Hindlimb muscle (tissue), 1 donor: ENCODE measurements at places on chromosomes 12 and 14. TPM values are rescaled to one million over a fixed set of nuclear protein-coding genes. Genes with fewer than 3 reads are reported as not detected.

Gene SERPINA5
- not detected for polyA plus RNA-seq

DNA sequence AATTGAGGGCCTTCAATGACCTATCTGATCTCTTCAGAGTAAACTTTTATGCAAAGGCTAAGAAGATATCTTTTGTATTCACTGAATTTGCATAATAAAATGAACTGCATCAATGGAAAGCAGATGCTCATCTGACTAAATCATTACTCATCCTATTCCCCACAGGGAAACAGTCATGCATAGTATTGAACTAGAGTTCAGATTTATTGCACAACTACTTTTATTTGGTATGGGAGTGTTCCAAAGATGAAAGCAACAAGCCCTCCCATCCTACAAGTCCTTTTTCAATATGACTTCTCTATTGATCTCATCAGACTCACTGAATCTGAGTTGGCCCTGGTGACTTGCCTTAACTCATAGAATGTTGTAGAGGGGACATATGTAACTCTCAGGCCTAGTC is 159.8 kb downstream of the KITLG start:
- DNase-seq, result peak; percentile 49

GRCh38 chr12:13000616-13000924 is 505 bp upstream of the HEBP1 start:
- no peak for DNase-seq

GRCh38 chr12:26278666-26279065 is 83.3 kb downstream of the SSPN start:
- no peak for DNase-seq

Gene LMNTD1
- polyA plus RNA-seq, result not detected

- no peak for DNase-seq
These were observed 81.2 kb downstream of the VCPKMT start for GRCh38 chr14:50035214-50035613.

- DNase-seq, result no peak
These were observed 24.4 kb upstream of the CCDC175 start for GRCh38 chr14:59601056-59601455.

Gene AMDHD1
- 0.10 TPM for polyA plus RNA-seq

GRCh38 chr12:47986832-47987231 is 17.4 kb downstream of the COL2A1 start:
- DNase-seq, result no peak

Gene CEP290
- polyA plus RNA-seq, result 11.5 TPM

GRCh38 chr12:44917141-44917540 is 41.0 kb upstream of the NELL2 start:
- DNase-seq, result no peak

DNA sequence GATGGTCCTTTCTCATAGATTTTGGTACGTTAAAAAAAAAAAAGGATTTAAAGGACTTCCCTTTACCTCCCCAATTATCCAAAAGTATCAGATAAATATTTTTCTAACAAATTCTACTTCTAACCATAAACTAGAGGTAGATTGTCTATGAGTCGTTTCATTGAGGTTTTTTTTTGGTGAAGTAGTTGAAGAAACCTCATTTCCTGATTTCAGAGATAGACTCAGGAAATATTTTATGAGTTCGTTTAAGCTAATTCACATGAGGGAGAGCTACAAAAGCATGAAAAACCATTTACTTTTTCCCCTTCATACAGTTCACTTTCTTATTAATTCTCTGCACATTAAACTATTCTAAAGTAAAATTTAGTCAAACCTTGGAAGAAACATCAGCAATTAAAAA is 112.5 kb downstream of the RALGAPA1 start:
- DNase-seq, result no peak

GRCh38 chr12:7190268-7191055 is 976 bp downstream of the PEX5 start:
- DNase-seq, result no peak

DNA sequence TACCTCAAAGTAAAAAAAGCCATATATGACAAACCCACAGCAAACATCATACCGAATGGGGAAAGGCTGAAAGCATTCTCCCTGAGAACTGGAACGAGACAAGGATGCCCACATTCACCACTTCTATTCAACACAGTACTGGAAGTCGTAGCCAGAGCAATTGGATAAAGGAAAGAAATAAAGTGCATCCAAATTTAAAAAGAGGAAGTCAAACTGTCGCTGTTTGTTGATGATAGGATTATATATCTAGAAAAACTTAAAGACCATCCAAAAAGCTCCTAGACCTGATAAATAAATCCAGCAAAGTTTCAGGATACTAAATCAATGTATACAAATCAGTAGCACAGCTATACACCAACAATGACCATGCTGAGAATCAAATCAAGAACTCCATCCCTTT is 5.2 kb downstream of the NDUFA12 start:
- no peak for DNase-seq

DNA sequence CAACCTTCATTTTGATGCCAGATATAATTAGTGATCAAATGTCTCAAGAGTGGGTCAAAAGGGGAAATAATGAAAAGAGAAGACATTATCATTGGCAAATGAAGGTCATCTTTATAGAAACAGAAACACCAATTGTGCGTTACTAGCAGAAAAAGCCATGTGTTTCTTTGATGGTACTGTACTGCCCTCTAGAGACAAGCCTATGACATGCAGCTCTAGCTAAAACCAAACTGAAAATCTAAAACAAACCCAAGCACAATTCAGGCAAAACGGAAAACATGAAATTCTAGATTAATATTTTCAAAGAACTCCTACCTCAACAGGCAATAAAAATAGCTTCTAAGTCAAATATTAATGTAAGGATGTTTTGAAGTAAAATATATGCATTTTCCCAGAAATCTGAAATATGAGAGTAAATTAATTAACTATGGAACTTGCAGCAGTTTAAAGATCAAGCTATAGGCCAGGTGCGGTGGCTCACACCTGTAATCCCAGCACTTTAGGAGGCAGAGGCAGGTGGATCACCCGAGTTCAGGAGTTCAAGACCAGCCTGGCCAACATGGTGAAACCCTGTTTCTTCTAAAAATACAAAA is 115.4 kb downstream of the KLHL28 start:
- DNase-seq, result peak; percentile 39

Gene OVCH1
- 0.54 TPM for polyA plus RNA-seq

- DNase-seq, result no peak
These were observed 2.2 kb downstream of the L3HYPDH start for GRCh38 chr14:59481871-59482540.

GRCh38 chr12:56874821-56875220 is 59.4 kb downstream of the SDR9C7 start:
- no peak for DNase-seq

- DNase-seq, result no peak
These were observed 429.4 kb upstream of the LMO3 start for GRCh38 chr12:17035372-17035771.

Gene KCNK10
- polyA plus RNA-seq, result 0.04 TPM

GRCh38 chr14:50001999-50002925 is 109.4 kb downstream of the ARF6 start:
- DNase-seq, result no peak

Gene GLI1
- polyA plus RNA-seq, result 8.2 TPM

- DNase-seq, result peak; percentile 85
These were observed 458.8 kb upstream of the NOVA1 start for GRCh38 chr14:27056586-27056985.

DNA sequence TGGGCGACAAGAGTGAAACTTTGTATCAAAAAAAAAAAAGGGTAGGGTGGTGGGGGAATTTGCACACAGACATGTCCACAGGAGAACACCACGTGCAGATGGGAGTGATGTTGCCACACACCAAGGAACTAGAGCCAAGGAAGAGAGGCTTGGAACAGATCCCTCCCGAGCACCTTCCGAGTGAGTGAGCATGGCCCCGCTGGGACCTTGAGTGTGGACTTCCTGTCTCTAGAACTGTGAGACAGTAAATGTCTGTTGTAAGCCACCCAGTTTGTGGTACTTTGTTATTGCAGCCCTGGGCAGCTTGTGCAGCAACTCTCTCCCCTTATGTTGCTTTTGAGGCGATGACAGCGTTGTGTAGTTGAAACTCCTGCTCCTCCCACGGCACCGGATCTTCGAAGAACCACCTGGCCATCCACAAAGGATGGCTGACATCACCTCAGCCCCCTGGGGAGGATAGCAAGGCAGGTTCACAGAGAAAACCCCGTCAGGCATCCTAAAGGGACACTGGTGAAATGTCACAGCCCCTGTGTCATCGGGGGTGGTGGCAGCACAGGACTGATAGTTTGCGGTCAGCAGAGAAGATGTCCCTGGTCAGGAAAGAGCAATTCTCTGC is 54.7 kb upstream of the PLEKHG3 start:
- DNase-seq, result no peak
